Aortic smooth muscle cell (primary cell): ENCODE measurements at places on chromosomes 16 and 17. TPM values are rescaled to one million over a fixed set of nuclear protein-coding genes. Genes with fewer than 3 reads are reported as not detected.

Gene UMOD
- total RNA-seq, result not detected in 2 replicates

Gene CBFA2T3
- 0.06 TPM in 1 of 2 replicates, not detected in the other for total RNA-seq

Gene TMEM235
- not detected in 2 replicates for total RNA-seq

Gene TCAP
- 0.37 and 0.40 TPM in 2 replicates for total RNA-seq

Gene DHX38
- total RNA-seq, result 111 and 117 TPM in 2 replicates

Gene TMEM114
- total RNA-seq, result not detected in 2 replicates

Gene SMIM36
- not detected in 2 replicates for total RNA-seq

Gene CEP112
- 10.7 and 11.8 TPM in 2 replicates for total RNA-seq
